ENCODE measurements at places on chromosomes 13 and 19. TPM values are rescaled to one million over a fixed set of nuclear protein-coding genes. Genes with fewer than 3 reads are reported as not detected.

The TEKTIP1 gene
- total RNA-seq, result not detected

The ANKLE1 gene
- 0.12 TPM for total RNA-seq

The CYP4F2 gene
- total RNA-seq, result not detected

The ZNF578 gene
- 4.7 TPM for total RNA-seq

The GPR12 gene
- total RNA-seq, result not detected

The TMPRSS9 gene
- total RNA-seq, result not detected

The IGFL2 gene
- not detected for total RNA-seq

The CACNA1A gene
- total RNA-seq, result 0.93 TPM

The KLK14 gene
- total RNA-seq, result not detected

The COL4A2 gene
- 817 TPM for total RNA-seq

The FGF22 gene
- not detected for total RNA-seq

The C19orf85 gene
- not detected for total RNA-seq

The PCDH9 gene
- 16.7 TPM for total RNA-seq

The CPAMD8 gene
- total RNA-seq, result 0.49 TPM
